ENCODE measurements at places on chromosomes 4 and X.

DNA sequence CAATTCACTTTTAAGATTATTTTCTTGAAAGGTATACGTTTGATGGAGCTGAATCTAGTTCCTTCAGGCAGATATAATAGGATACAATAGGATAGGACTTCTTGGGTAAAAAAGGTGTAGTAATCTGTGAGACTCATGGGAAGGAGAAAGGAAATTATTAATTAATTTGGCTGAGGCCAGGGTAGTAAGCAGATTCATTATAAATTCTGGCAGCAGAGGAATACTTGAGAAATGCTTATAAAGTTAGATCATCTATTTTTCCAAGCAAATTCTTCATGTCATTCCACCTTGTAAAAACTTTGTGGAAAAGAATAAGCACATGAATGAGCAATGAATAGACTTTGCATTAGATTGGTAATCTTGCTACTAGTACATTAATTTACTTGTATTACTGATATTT lies 46.9 kb downstream of the GYPE start:
- DNase-seq, result no peak

DNA sequence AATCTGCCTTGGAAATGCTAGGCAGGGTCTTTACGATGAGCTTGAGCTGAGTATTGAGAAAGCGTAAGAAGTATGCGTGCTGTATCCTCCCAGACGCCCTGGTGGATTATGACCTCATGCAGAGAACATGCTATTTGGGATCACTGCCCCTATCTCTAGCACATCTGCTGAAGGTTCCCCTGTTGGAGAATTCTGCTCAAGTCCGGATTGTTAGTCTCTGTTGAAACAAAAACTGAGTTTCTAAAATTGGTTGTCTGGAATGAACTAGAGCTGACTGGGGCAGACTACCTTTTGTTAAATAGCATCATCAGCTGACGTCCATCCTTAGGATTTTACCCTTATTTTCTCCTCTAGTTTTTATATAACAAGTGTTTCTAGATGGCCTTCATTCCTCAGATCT lies 7.5 kb downstream of the FHDC1 start:
- DNase-seq, result no peak

GRCh38 chr4:89506866-89507491 lies 199.4 kb upstream of the GPRIN3 start:
- DNase-seq, result no peak

DNA sequence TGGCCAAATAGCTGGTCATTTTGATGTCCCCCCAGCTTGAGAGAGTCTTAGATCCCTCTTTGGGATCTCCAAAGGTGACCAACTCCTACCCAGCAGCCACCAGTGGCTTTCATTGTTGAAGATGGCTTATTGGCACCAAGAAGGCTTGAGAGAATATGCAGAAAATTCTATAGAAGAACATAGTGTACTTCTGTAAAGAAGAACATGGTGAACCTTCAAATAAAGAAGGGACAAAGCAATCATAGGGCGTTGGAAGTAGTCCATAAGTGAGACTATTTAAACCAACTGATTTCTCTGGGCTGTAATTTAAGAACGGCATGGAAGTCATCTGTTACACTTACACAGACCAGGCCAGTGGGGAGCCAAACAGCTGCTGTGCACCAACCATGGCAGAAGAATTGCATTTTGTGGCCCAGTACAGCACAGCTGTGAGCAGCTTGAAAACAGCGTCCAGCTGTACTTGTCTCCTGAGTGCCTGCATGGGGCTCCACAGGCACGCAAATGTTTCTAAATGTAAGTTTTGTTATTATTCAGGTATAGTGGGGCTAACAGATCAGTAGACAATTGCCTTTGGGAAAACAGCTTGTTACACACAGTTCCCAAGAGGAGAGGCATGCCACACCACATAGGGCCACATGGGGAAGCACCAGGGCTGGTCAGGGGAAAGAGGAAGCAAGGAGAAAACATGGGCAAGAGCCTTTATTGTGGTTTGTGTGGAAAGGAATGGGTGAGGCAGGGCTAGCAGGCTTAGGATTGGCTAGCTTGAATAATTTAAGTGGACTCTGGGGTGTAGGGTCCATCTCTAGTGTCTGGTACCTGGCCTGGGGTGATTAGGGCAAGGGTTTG lies 125.0 kb downstream of the ARHGAP6 start:
- DNase-seq, result no peak

DNA sequence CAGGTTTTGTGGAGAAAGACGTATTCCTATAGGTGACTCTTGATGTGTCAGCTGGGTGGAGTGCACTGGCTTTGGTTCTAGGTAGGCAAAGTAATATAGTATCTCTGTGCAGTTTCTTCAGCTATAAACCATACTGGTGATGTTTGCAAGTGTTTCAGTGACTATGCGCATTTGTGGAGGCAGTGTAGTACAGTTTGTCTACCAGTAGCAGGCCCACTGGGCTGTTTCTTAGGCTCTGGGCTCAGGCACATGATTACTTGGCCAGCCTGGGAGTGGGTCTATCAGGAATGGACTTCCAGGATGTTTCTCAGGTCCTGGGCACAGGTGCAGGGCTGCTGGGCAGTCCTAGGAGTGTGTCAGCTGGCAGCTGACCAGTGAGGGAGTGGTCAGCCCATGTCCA lies 51.9 kb upstream of the INTU start:
- no peak for DNase-seq

DNA sequence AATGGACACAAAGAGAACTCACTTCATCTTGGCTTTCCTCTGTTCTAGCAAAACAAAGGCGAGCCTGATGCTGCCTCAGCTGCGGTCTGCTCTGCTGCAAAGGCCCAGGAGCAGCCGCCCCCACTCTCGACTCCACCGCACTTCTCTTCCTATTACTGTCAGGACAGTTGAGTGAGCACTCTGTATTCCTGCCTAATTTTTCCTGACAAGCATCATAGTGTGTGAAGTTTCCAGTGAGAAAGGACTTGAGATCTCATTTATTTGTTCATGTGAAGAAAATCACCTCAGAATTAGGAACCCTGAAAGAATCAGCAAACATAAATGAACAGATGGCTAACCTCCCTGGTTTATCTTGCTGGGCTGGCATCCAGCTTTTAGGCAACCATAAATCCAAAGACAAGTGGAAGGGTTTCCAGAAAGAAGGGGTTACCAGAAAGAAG lies 15.6 kb downstream of the SCARB2 start:
- no peak for DNase-seq

DNA sequence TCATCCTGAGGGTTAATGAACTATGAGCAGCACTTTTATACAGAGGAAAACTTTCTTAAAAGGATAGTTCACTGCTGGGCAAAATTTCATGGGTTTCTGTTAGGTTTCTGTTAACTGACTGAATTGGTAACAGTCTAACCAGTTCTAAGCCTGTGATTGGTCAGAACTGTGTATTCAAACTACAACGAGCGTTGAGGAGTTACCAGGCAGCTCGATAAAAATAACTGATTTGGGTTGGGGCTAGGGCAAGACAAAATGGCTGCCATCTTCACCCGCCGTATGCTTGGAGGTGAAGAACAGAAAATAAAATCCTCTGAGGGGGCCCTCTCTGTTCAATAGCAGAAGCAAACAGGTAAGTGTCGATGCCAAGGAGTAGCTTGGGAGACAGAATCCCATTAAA lies 22.0 kb downstream of the FAM133A start:
- DNase-seq, result no peak

GRCh38 chr4:96992443-96992842 lies 1150.8 kb downstream of the STPG2 start:
- DNase-seq, result no peak

DNA sequence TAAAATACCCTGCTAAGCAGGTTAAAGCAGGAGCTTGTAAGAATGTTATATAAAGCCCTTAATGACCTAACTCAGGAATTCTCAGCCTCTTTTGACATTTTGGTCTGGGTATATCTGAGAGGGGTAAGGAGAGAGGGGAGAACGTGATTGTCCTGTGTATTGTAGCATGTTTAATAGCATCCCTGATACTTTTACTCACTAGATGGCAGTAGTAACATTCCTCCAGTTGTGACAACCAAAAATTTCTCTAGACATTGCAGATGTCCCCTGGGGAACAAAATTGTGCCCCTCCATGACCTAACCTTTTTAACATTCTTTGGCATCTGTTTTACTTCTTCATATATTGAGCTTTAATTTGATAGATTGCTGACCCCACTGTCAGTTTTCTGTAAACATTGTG lies 17.9 kb downstream of the SMARCA5 start:
- DNase-seq, result no peak

DNA sequence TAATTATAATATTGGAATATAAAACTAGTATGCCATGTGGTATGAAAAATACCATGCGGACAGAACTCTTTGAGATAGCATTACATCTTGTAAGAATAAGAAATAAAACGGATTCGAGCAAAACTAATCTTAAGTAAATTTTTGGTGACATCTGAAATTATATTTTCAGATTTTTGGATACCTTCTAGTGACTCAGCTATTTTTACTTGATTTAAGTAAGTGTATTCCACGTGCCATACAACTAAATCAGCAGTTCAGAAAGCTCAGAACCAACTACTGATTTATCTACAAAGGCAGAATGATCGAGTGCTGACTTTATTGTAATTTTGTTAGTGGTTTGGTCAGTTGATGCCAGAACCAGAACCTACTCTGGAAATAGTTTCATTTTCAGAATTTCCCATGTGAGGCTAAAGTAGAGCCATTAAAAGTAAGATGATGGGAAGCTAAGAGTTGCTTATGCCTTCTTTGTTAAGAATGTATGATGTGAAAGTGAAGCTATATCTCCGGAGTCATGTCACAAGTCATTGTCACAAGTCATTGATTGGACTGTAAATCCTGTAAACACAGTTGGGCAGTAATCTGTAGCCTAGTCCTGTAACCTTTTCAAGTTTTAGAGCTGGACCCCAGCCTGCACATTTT lies 4.0 kb downstream of the ING2 start:
- DNase-seq, result no peak

DNA sequence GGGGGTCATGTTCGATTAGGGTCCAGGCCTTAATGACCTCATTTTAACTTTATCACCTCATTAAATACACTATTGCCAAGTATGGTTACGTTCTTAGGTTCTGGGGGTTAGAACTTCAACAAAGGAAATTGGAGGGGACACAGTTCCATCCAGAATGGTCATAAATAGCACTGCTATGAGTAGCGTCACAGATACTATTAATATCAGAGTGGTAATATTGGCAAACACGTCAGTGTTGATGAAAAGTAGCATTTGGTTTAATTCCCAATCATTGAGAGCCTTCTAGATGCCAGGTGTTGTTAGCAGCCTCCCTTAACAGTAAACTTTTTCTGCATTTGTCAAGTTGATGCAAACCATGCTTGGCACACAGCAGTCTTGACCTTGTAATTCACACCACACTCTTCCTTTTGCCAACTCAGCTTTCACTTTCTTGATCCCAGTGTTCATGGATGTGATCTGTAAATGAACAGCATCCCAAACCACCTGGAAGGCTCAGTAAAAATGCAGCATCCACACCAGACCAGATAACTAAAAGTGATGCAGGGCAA lies 912.5 kb upstream of the TENM3 start:
- DNase-seq, result no peak

- no peak for DNase-seq
These were observed 79.9 kb upstream of the MAP3K15 start for GRCh38 chrX:19595043-19595677.

DNA sequence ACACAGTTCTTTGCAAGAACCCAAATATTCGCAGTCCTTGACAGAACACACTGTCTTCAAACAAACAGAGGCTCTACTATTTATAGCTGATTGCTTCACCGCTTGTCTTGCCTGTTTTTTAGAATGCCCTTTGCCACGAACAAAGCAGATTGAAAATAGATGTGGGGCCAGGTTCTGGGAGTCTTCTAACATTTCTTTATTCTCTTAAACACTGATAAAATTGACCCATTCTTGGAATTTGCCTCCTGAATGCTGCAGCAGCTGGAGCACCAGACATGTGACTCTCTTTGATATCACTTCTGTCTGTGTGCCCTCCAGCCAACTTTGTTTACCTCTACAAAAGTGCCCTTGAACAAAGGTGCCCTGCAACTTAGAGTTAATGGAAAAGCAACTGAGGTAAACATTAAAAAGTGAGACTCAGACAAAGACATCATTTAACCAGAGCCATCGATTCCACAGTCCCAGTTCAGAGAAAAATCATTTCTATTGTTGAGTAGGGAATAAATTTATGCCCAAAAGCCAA lies 64.2 kb upstream of the SPP1 start:
- DNase-seq, result no peak

DNA sequence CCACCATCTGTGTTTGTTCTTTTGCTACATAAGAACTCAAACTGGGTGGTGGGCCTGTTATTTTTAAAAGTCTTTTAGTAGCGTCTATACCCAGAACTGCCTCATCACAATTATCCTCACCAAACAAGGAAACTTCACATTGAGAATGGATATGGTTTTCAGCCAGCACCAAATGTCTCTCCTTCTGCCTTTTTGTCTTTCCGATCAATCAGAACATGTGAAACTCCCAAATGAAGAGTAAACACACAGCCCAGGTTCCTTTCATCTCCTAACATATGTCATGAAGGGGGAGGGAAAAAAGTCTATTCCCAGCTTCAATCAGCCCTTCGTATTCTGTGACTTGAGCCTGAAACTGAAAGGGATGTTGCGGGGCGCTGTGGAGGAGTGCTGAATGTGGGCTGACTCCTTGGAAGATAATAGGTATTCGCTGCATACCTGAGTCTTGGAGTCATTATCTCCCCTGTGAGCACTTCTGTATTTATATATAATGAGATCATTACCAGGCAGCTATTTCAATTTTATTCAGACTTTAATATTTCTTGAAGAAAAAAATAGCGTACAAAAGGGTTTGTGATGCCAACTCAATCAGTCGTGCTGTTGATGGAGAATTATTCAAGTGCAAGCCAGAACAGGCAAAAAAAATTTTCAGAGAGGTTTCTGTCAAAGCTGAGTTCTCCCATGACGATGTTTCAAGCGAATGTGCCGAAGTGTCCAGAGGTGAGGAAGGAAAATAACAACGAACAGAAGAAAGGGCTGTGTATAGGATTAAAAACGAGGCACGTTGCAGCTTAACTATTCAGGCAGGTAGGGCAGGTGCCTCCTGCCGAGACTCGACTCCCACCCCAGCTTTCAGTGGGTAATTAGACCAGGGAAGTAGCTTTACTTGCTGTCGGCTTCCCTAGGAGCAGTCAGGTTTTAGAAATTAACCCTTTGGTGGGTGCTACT lies 163.9 kb upstream of the NOCT start:
- DNase-seq, result no peak

- DNase-seq, result peak; percentile 4
These were observed 239.6 kb downstream of the GRXCR1 start for GRCh38 chr4:43132010-43132582.

DNA sequence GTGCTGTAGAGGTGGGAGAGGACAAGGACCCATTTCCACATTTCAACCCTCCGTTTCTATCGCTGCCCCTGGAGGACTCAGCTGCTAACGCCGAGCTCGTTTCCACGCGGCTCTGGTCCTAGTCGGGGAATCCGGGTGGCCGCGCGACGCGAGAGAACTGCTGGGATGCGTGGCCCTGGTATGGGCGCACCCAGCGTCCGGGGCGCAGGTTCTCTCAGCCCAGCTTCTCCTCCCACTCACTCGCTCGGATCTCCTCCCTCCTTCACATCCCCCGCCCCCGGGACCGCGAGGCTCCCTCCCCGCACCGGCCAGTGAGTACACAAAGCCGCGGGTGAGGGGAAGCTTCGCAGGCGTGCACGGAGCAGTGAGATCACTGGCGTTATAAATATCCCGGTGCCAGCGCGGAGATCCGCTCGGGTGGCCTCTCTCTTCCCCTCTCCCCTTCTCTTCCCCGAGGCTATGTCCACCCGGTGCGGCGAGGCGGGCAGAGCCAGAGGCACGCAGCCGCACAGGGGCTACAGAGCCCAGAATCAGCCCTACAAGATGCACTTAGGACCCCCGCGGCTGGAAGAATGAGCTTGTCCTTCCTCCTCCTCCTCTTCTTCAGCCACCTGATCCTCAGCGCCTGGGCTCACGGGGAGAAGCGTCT lies at the start of gene FGF5:
TSS of gene FGF5 (plus strand) at position 412 of the 649 bp plus-strand sequence. CDS start at position 573, 161 bp downstream.
- peak; percentile 18 for DNase-seq

- DNase-seq, result no peak
These were observed 8.4 kb upstream of the MSMO1 start for GRCh38 chr4:165319030-165319429.

Data from activated naive CD4-positive, alpha-beta T cell treated with Interleukin-2 at 50 U/mL for 16 hours (primary cell).